ENCODE measurements at places on chromosomes 2 and 18.

- DNase-seq, result peak; percentile 65
These were observed 42.9 kb downstream of the SRBD1 start for GRCh38 chr2:45567974-45568789.

DNA sequence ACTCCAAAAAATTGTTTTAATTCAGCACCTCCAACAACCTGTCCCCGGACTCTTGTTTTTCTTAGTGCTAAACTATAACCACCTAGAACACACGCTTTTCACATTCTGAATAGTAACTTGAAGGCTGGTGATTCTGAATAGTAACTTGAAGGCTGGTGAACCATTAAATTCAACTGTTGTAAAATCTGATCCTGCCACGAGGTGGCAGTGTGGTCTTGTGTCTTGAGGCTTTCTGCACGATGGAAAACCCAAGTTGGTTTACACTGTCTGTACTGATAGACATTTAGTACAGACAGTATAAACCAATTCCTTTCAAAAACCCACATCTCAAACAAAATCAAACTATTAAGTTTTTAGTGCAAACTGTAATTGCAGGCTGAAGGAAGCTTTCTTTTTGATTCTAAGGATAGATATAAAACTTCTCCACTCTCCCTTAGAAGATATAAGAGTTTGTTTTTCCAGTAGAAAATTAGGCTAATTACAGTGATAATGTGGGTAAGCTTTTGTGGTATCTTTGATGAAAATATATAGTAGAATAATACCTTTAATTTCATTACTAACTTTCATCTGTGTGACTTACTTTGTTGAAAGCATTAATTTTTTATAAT lies 57.6 kb downstream of the VAPA start:
- DNase-seq, result peak; percentile 73

GRCh38 chr2:181363164-181363563 lies 94.0 kb upstream of the ITGA4 start:
- DNase-seq, result no peak

- no peak for DNase-seq
These were observed 100.5 kb downstream of the TACR1 start for GRCh38 chr2:75098856-75099255.

Data from memory B cell (primary cell).